Natural killer cell treated with Interleukin-12 subunit alpha and Interleukin-12 subunit beta and Interleukin-15 and Interleukin-18, amount 100 ng/mL, for 72 hours (primary cell): ENCODE measurements at places on chromosomes 13 and 19. TPM values are rescaled to one million over a fixed set of nuclear protein-coding genes. Genes with fewer than 3 reads are reported as not detected.

- H3K27ac ChIP-seq: no peak overlapping the region
- DNase-seq: no peak
- no peaks in the 10 kb centered on the region for H3K36me3 ChIP-seq
- no peaks in the 10 kb centered on the region for H3K4me1 ChIP-seq
- H3K4me3 ChIP-seq: no peak overlapping the region
Measured at GRCh38 chr13:57918913-57919312, 287.4 kb downstream of the PCDH17 start.

DNA sequence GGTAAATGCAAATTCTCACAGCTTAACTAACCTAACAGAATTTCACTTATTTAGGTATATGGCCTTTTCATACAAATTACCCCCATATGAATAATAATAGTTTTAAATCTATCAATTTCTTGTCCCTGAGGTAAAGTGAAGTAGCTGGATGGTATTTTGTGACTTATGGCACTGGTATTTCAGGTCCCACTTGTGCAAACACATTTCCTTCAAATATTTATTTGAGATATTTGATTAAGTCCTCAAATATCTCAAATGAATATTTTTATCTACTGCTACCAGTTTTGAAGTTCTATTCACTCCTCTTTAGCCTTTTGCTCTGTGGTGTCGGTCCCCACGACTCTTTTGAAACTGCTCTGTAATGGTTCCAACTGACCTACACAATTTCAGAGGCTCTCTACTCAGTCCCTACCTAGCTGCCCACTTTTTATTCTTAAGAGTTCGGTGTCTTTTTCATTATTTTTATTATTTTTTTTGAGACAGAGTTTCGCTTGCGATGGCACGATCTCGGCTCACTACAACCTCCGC, 59.6 kb upstream of the ZDHHC20 start:
- no peak overlapping the region for H3K4me3 ChIP-seq
- no peak for DNase-seq

GRCh38 chr13:44818428-44818827, 170.8 kb downstream of the NUFIP1 start:
- peaks cover 4% of the 10 kb centered on the region for H3K4me1 ChIP-seq
- no peak overlapping the region for H3K27ac ChIP-seq
- peaks cover 31% of the 10 kb centered on the region for H3K27me3 ChIP-seq
- DNase-seq: no peak

DNA sequence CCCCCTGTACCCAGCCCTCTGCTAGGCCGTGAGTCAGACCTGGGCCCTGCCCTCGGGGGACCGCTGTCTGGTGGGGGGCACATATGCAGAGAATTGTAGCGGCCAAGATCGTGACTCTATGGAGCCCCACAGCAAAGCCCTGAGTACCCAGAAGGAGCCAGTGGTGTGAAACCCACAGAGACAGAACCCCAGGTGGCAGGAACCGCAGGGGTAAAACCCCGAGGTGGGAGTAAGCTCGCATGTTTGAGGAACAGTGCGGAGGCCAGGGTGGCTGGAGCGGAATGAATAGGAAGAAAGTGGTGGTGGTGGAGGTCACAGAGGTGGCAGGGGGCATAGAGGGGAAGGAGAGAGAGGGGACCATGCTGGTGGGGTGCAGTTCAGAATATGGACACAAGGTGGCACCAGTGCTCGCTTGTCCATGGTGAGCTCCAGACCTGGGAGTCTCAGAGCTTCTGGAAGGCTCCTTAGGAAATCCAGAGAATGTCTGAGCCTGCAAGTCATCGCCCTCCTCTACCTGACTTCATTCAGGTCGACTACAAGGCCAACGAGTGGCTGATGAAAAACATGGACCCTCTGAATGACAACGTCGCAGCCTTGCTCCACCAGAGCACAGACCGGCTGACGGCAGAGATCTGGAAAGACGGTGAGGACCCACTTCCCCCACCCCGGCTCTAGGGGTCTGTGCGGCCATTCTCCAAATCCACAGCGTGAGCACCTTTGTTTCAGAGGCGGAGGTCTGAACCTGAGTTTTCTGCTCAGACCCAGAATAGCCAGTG, 48.9 kb downstream of the MYH14 start:
- peaks cover 8% of the 10 kb centered on the region for H3K27me3 ChIP-seq
- no peaks in the 10 kb centered on the region for H3K4me1 ChIP-seq
- H3K27ac ChIP-seq: no peak overlapping the region
- no peak for DNase-seq

DNA sequence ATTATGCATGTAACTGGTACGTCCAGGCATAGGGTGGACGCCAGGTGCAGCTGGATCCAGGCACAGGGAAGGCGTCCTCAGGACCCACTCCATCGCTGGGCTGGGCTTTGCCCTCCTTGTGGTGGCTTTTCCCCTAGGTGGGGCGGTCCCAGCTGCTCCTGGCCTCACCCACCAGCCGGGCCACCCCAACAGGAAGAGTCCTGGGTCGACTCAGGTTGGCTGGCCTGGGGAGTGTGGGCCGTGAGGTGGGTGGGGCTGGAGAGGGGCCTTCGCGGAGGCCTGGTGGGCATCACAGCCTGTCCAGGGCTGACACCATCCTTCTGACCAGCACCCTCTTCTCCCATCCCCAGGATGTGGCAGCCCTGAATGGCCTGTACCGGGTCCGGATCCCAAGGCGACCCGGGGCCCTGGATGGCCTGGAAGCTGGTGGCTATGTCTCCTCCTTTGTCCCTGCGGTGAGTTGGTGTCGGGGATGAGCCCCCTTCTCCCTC, 3.2 kb upstream of the GARIN5A start:
- no peaks in the 10 kb centered on the region for H3K27me3 ChIP-seq
- no peak for DNase-seq
- peaks cover 10% of the 10 kb centered on the region for H3K36me3 ChIP-seq
- H3K4me3 ChIP-seq: no peak overlapping the region
- H3K4me1 ChIP-seq: peaks cover 25% of the 10 kb centered on the region

- peaks cover 25% of the 10 kb centered on the region for H3K4me1 ChIP-seq
- peak overlapping the region; percentile 89 for H3K4me3 ChIP-seq
- H3K27me3 ChIP-seq: no peaks in the 10 kb centered on the region
- H3K36me3 ChIP-seq: peaks cover 6% of the 10 kb centered on the region
- H3K27ac ChIP-seq: peak overlapping the region; percentile 93
Measured at GRCh38 chr13:94550062-94550738, 45.8 kb downstream of the TGDS start.

GRCh38 chr13:73136776-73137175, 78.0 kb downstream of the KLF5 start:
- no peak for DNase-seq
- no peak overlapping the region for H3K27ac ChIP-seq
- H3K36me3 ChIP-seq: no peaks in the 10 kb centered on the region
- H3K27me3 ChIP-seq: peaks cover 7% of the 10 kb centered on the region

- peak overlapping the region; percentile 80 for H3K27ac ChIP-seq
- peaks cover 22% of the 10 kb centered on the region for H3K4me1 ChIP-seq
- no peaks in the 10 kb centered on the region for H3K27me3 ChIP-seq
Measured at GRCh38 chr19:50475101-50475568, 1.2 kb upstream of the EMC10 start.

DNA sequence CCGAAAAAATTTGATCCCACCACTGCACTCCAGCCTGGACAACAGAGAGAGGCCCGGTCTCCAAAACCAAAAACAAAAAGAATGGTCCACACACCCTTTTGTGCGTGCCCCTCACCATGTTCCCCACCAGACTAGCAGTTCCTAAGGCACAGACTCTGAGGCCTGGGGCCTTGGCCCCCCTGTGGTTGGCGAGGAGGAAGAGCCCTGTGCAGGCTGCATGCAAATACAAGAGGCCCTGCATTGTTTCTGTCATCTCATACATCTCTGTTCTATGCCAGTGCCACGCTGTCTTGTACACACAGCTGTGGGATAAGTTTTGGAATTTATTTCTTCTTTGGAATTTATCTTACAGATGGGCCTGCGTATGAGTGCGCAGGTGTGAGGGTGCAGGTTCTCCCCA, 4.7 kb upstream of the YJEFN3 start:
- H3K4me3 ChIP-seq: no peak overlapping the region
- H3K27me3 ChIP-seq: no peaks in the 10 kb centered on the region
- peaks cover 6% of the 10 kb centered on the region for H3K36me3 ChIP-seq
- peaks cover 19% of the 10 kb centered on the region for H3K4me1 ChIP-seq
- DNase-seq: no peak

DNA sequence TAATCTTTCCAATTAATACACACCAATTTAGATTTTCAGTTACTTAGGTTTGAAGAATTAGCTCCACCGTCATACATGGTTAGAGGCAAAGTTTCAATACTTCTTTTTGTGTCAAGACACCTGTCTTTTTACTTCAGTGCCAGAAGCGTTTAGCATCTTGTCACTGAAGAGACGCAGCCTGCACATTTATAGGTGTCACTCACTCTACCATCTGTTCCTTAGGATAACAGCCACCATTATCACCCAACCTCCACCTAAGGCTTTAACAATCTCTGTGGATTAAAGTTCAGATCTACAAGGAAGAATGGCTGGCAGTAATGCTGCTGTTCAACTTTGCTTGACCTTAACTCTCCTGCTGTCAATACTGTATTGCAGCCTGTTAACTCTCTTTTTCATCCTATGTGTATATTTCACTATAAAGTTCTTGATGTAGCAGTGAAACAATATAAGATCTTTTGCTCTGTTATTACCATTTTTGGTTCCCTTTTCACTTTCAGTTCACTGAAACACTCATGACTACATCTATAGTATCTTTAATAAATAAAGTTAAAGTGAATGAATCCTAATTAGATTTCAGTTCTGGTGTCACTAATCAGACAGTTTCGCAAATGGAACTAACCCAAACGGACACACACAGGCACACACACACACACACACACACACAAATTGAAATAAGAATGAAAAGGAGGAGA, 435.6 kb downstream of the PCDH9 start:
- no peaks in the 10 kb centered on the region for H3K27me3 ChIP-seq
- H3K4me3 ChIP-seq: no peak overlapping the region
- H3K27ac ChIP-seq: no peak overlapping the region

- H3K27ac ChIP-seq: peak overlapping the region; percentile 86
- H3K27me3 ChIP-seq: no peaks in the 10 kb centered on the region
- H3K36me3 ChIP-seq: no peaks in the 10 kb centered on the region
Measured at GRCh38 chr19:8308891-8309291, 733 bp upstream of the CD320 start.

GRCh38 chr13:73368608-73369007, 309.8 kb downstream of the KLF5 start:
- no peaks in the 10 kb centered on the region for H3K4me1 ChIP-seq
- no peaks in the 10 kb centered on the region for H3K36me3 ChIP-seq
- H3K4me3 ChIP-seq: no peak overlapping the region
- peaks cover 9% of the 10 kb centered on the region for H3K27me3 ChIP-seq
- no peak for DNase-seq

GRCh38 chr19:3607303-3608078, 816 bp upstream of the TBXA2R start:
- H3K4me1 ChIP-seq: peaks cover 8% of the 10 kb centered on the region
- H3K27me3 ChIP-seq: no peaks in the 10 kb centered on the region
- no peak for DNase-seq
- no peaks in the 10 kb centered on the region for H3K36me3 ChIP-seq
- H3K4me3 ChIP-seq: peak overlapping the region; percentile 63

DNA sequence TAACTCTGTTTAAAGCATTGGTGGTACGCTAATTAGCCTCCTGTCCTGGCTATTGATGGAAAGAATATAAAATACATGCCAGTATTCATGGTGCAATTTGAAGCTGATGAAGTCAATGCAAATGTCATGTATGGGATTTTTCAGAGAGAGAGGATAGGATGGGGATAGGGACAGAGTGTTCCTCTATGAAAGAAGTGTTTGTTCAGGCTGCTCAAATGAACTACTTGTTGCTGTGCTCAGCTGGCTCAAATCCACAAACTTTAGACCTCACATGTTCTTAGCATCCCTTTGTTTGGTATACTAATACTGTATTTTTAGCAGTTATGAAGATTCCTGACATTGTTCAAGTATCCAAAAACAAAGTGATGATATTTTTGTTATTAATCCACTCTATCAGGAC, 116.5 kb downstream of the SLITRK1 start:
- H3K36me3 ChIP-seq: no peaks in the 10 kb centered on the region
- no peaks in the 10 kb centered on the region for H3K27me3 ChIP-seq
- no peak for DNase-seq
- H3K4me3 ChIP-seq: no peak overlapping the region

DNA sequence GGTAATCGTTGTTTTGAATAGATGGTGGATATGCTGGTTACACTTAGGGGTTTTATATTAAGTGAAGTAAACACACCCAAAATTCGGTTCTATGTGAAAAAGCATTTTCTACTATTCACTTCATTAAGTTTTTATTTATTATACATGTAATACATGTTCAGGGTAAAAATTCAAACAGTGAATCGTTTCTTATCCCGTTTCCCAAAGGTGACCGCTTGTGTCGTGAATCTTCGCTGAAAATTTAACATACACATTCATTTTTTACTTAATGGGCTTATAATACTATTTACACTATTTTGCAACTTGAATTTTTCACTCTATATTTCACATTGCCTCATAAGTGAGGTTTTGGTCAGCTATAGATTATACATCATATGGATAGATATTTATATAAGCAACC, 24.5 kb downstream of the IPO5 start:
- peak overlapping the region; percentile 99 for H3K4me3 ChIP-seq
- H3K4me1 ChIP-seq: peaks cover 24% of the 10 kb centered on the region
- DNase-seq: no peak

GRCh38 chr13:40673414-40673813, 7.0 kb upstream of the FOXO1 start:
- H3K36me3 ChIP-seq: no peaks in the 10 kb centered on the region
- H3K4me3 ChIP-seq: no peak overlapping the region
- no peak overlapping the region for H3K27ac ChIP-seq
- H3K27me3 ChIP-seq: no peaks in the 10 kb centered on the region
- peaks cover 3% of the 10 kb centered on the region for H3K4me1 ChIP-seq

- H3K36me3 ChIP-seq: peaks cover 13% of the 10 kb centered on the region
- peak overlapping the region; percentile 99 for H3K27ac ChIP-seq
- no peak for DNase-seq
- peak overlapping the region; percentile 96 for H3K4me3 ChIP-seq
Measured at GRCh38 chr19:39969681-39970424, 1.1 kb upstream of the PSMC4 start.

DNA sequence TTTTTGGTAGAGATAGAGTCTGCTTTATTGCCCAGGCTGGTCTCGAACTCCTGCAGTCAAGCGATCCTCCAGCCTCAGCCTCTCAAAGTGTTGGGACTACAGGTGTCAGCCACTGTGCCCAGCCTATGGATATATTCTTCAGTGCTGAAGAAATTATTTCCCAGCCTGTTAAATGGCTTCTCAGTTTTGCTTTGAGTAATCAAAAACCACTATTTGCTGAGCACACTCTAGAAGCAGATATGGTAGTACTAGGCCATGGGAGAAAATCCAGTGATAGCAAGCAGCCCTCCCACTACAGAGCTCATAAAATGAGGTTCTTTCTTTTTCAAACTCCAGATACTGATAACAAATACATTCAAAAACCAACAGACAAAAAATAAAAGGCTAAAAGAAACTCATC, 80.6 kb upstream of the CLDN10 start:
- H3K27ac ChIP-seq: no peak overlapping the region
- H3K27me3 ChIP-seq: peaks cover 9% of the 10 kb centered on the region
- no peaks in the 10 kb centered on the region for H3K36me3 ChIP-seq
- H3K4me3 ChIP-seq: no peak overlapping the region
- no peaks in the 10 kb centered on the region for H3K4me1 ChIP-seq

The FLT3LG gene
- total RNA-seq: 80.4 TPM

The SLC44A2 gene
- 63.9 TPM for total RNA-seq

The DZIP1 gene
- total RNA-seq: not detected

The WDR88 gene
- not detected for total RNA-seq

The ZNF90 gene
- 7.9 TPM for total RNA-seq

The PSG7 gene
- total RNA-seq: not detected

The CRX gene
- not detected for total RNA-seq

The GIPR gene
- 74.0 TPM for total RNA-seq

The MISP gene
- not detected for total RNA-seq

The SERTM1 gene
- not detected for total RNA-seq

The BLVRB gene
- total RNA-seq: 5.3 TPM

The CTXN1 gene
- not detected for total RNA-seq
